ENCODE measurements at places on chromosomes 6 and 20.
A peak's percentile ranks its signal among the peaks of the same experiment; 100 is the strongest.

DNA sequence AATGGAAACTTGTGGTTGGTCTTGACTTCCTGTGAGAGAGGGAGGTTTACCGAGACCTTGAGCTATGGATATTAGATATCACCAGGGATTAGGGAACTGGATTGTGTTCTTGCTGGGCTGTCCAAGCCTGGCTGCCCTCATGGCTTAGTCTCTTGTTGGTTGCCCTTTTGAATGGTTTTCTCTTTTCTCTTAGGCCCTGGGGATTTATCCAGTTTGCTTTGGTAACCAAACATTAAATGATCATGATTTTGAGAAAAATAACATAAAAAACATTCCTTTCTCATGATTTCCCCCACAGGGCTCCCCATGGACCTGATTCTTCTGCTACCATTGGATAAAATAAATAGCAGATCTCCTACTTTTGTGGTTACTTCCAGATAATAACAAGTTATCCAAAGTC lies 306.4 kb upstream of the RNF217 start:
- DNase-seq = no peak

GRCh38 chr6:90162648-90163387 lies 133.8 kb downstream of the BACH2 start:
- DNase-seq = no peak

GRCh38 chr6:154125421-154125820 lies 86.4 kb downstream of the OPRM1 start:
- no peak for DNase-seq

DNA sequence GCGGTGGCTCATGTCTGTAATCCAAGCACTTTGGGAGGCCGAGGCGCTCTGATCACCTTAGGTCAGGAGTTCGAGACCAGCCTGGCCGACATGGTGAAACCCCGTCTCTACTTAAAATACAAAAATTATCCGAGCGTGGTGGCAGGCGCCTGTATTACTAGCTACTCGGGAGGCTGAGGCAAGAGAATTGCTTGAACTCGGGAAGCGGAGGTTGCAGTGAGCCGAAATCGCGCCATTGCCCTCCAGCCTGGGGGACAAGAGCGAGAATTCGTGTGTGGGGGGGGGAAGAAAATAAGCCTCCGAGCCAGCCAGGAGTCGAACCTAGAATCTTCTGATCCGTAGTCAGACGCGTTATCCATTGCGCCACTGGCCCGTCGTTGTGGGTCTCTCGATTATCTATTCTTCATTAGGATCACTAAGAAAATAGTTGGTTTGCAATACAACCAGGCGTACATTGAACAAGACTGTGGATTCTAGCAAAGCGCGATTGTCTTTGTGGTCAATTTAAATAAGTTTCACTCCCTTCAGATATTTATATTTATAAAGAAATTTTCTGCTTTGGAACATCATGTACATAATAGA lies 33.9 kb upstream of the PRSS16 start:
- DNase-seq = no peak

DNA sequence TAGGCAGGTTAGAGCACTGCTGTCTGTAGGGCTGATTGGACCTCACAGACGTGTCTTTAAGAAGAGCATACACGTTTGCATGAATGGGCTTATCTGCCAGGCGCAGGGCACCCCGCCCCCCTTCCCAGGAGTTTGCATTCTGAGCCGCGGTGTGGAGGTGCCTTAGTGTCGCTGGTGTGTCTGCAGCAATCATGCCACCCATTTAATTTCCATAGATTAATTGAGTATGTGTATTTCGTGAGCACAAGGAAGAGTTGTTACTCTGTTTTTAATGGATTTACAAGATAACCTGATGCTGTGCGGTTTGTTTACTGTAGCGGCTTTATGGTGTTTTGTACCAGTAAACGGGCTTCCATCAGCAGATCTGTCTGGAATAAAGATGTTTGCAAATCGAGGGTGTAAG lies 107.7 kb downstream of the ZDHHC14 start:
- DNase-seq = no peak

DNA sequence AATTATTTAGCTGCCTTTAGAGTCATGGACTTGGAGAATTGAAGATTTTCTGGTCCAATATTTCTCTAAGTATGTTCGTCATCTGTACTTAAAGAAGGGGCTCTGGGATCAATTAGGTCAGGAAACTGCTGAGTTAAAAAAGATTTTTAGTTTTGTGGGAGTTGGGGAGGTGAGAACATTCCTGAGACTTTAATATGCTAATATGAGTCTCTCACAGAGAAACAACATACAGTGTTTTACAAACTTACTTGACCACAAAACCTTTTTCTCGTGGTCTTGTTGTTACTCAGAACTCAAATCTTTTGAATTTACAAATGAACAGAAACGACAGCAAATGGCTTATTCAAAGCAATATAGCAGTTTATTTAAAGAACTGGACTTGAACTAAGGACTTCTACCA lies 67.9 kb downstream of the LIN28B start:
- no peak for DNase-seq

- no peak for DNase-seq
Measured at GRCh38 chr6:20866935-20867703, 332.9 kb downstream of the CDKAL1 start.

DNA sequence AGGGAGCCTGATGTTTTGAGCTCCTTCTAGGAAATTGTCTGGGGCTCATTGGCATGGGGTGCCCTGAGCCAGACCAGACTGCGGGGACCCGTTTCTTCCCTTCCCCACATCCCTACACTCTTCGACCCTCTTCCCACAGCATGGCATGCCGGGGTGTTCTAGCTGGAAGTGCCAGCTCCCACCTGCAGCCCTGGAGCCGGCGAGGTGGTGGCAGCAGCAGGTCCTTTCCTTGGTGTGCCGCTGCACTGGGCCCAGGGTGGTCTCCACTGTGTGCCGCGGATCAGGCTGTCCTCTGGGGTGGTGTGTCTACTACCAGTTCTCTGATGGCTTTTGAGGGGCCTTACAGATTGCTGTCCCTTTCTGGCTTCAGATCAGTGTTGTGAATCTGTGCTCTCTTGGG lies 7.5 kb upstream of the RWDD1 start:
- no peak for DNase-seq

DNA sequence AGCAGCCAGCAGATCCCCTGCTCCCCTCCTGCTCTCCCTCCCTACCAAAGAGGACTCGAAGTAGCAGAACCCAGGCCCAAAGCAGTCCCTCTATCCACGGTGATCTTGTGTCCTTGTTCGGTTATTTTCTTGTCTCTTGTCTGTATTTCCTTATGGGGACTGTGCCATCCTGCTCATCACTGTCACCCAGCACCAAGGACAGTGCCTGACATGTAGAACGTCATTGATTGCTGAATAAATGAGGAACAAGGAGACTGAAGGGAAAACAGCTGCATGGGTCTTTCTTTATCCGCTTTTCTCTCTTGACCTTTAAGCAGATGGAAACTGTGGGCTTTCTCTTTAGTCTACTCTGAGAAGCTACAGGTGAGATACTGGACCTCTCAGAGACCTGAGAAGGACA lies 29.4 kb upstream of the ZNF831 start:
- no peak for DNase-seq

DNA sequence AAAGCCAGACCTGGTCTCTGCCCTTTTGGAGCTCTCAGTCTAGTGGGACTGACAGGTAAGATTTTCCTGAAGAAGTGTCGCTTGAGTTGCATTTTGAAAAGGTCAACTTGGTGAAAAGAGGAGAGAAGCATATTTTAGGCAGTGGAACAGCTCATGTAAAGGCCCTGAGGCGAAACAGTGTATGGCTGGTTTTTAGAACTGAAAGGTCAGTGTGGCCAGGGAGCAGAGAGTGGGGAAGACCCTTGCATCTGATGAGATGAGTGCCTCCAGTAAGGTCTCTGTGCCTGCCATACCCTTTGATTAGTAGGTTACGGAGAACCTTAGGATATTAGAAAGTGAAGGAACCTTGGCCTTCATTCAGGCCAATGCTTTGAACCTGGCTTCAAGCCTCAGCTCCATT lies 55.9 kb upstream of the SAYSD1 start:
- no peak for DNase-seq

DNA sequence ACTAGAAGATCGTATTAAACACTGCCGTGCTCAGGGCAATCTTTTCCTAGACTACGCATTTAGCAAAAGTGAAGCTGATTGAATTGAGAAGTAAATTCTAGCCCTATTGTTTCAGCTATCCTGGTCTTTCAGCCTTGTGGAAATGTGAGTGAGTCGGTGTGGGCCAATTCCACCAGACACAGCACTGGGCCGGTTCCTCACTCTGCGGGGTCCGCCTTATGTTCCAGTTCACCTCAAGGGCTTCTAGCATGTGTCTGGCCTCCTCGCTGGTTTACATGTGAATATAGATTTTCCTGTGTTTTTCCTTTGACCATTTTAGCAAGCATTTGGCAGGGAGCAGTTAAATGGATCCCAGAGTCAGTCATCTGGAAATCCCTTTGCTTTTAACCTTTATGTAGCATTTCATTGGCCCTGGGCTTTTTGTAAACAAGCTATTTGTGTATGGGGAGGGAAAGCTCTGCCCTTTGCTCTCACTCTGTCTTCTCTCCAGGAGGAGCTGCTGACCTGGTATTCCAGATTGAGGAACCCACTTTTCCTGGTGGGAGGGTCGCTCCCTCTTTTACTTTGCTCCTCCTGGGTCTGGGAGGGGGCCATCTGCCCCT lies 12.4 kb upstream of the GTSF1L start:
- no peak for DNase-seq

- no peak for DNase-seq
Measured at GRCh38 chr6:106185615-106186014, 99.5 kb downstream of the PRDM1 start.

GRCh38 chr6:12528581-12529363 lies 187.8 kb upstream of the PHACTR1 start:
- DNase-seq = no peak

DNA sequence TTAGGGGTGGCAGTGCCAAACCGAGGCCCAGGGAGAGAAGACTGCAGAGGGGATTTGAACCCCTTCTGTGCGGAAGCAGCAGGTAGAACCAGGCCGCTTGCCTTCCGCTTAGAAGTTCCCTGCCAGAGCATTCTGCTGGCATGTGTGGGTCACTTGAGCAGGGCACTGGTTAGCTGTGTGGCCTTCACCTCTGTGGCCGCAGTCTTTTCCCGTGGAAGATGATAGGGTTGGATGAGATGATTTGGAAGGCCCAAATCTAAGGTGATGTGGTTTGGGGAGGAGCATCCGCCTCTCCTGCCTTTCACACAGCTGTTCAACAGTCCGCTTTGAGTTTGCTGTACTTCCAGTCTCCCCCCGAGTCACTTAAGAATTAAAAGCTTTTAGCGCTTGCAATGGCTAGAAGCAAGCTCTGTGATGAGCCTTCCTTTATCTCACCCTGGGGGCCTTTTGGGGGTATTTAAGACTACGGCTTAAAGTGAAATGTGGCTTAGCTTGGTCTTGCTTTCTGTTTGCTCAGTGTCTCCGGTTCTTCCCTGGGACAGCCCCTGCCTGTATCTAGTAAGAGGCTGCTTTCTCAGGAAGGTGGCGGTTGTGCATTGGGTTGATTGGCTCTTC lies 743 bp downstream of the CMTR1 start:
- peak; percentile 11 for DNase-seq

DNA sequence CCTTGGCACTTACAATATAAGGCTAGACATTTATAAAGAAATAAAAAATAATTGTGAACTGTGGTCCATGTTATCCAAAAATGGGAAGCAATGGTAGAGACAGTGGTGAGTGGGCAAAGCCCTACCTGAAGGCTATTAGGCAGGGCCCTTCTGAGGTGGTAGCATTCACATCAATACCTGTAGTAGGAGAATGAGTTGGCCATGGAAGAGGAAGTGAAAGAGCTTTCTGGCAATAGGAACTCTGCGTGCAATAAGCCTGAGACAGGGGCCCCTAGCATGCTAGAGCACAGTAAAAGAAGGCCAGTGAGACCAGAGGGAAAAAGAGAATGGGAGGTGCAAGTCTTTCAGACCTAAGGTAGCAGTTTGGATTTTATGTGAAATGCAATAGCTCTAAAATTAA lies 754.5 kb downstream of the PTPRT start:
- no peak for DNase-seq

- DNase-seq = no peak
Measured at GRCh38 chr20:19120011-19120410, 92.4 kb upstream of the SLC24A3 start.

DNA sequence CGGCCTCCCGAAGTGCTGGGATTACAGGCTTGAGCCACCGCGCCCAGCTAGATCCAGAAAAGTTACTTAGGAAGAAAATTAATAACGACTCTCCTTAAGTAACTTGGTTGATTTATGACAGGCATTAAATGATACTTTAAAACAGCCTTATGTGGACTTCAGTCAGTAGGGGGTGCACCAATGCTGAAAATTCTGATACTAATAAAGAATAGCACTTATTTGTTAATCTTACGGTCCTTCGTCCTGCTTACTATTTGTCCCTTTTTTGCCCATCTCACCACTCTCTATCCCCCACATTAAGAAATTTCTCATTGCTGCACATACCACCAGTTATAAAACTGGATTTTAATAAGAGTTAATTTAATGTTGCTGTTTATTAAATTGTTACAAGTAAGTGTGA lies 12.7 kb upstream of the PRELID3B start:
- no peak for DNase-seq

- DNase-seq = no peak
Measured at GRCh38 chr20:4507288-4507719, 214.4 kb upstream of the PRND start.

GRCh38 chr20:41482647-41483552 lies 116.3 kb upstream of the EMILIN3 start:
- DNase-seq = no peak

- DNase-seq = no peak
Measured at GRCh38 chr6:54493138-54493537, 184.9 kb downstream of the TINAG start.

- DNase-seq = no peak
Measured at GRCh38 chr20:18018100-18018499, 39.6 kb downstream of the OVOL2 start.

DNA sequence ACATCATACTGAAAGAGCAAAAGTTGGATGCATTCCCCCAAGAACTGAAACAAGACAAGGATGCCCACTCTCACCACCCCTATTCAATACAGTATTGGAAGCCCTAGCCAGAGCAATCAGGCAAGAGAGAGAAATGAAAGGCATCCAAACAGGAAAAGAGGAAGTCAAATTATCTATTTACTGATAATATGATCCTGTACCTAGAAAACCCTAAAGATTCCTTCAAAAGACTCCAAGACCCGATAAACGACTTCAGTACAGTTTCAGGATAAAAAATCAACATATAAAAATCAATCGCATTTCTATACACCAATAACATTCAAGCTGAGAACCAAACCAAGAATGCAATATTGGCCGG lies 14.5 kb downstream of the CDK19 start:
- no peak for DNase-seq

DNA sequence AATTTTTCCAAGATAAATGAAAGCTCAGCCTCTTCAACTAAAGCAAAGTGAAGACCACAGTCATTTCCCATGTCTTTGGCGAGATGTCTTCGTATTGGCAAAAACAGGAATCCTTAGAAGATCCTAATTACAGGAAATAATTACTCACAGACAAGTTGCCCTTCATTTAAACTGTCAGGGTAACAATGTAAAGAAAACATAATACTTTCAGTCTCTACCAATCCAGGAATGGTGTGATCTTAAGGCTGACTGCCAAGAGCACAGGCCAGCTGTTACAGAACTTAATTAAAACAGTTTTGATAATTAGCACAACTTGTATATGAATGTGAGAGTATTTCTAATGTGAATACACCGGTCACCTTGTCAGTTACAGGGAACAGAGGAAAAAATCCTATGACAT lies 292.2 kb downstream of the PACRG start:
- no peak for DNase-seq
